ENCODE measurements at places on chromosomes 7 and 10. TPM values are rescaled to one million over a fixed set of nuclear protein-coding genes. Genes with fewer than 3 reads are reported as not detected.

OR6B1 gene
- not detected for total RNA-seq

C10orf143 gene
- 2.3 TPM for total RNA-seq

GRCh38 chr10:81674941-81675340 is 200.1 kb upstream of the NRG3 start:
- no peak for DNase-seq

DNA sequence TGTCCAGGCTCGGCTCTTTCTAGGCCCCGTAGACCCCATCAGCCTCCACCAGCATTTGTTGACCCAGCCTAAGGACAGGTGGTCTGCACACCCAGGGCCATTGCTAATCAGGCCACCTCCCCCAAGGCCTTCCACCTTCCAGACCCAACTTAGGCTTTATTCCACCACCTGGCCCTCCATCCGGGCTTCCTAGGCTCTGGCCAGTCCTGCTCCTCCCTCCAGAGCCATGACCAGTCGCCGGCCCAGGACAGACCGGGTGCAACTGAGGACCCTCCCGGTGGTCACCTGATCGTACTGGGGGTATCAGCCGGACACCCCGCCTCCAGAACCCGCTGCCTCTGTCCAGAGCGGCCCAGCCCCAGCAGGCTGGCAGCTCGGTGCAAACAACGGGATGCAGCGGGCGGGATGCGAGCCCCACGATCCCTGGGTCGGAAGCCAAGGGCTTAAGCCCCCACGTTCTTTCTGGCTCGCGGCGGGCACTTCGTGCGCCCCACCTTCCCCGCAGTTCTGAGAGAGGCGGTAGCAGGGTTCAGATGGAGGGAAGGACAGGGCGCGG is 545 bp downstream of the NACAD start:
- no peak for DNase-seq

DNA sequence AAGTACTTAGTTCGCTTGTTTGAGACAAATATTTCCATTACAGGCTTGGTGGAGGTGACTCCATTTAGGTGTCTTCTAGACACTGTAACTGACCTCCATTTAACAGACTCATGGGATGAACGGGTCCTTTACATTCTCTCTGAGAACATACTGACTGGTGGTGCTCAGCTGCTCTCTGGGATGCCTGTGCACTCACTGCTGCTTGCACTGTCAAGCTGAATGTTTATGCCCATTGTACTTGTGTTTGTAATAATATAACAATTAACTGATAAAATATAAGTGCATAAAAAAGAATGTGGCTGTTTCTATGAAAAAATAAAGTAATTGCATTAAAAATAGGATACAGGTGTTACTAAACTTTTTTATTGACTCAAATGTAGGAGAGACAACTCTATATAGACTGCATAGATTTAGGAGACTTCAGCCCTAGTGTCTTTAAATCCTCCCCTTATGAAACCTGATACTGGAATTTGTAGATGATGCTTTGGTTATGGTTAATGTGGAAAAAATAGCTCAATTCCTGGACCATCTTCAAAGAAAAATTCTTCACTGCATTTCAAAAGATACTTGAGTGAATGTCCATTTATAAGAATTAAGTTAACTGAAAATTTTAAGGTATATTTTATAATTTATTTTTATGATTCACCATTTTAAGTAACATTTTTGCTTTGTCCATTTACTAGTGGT is 85.4 kb downstream of the CDK14 start:
- DNase-seq: no peak

- no peak for DNase-seq
Measured at GRCh38 chr10:49700211-49700610, 20.8 kb downstream of the C10orf53 start.

DNA sequence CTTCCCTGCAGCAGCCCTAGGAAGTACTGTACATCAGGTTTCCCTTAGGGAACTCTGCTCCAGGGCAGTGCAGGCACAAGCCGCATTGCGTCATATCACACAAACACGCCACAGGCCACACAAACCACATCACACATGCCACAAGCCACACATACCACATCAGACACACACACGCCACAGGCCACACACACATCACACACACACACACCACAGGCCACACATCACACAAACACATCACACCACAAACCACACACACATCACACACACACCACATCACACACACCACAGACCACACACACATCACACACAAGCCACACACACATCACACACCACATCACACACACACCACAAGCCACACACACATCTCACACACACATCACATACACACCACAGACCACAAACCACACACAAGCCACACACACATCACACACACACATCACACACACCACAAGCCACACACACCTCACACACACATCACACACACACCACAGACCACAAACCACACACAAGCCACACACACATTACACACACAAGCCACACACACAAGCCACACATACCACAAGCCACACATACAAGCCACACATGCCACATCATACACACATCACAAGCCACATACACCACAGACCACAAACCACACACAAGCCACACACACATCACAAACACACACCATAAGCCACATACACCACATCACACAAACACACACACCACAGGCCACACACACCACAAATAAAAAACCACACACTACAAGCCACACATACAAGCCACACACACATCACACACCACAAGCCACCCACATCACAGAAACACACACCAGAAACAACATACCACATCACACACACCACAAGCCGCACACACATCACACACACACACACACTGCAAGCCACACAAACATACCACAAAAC is 53.4 kb downstream of the TMEM209 start:
- no peak for DNase-seq

Data from H7 (cell line).